ENCODE measurements at places on chromosomes 3 and 15.

GRCh38 chr3:142929109-142929508, 34.4 kb downstream of the PAQR9 start:
- no peak for DNase-seq

- no peak for DNase-seq
Observed at GRCh38 chr3:117277816-117278215, 568.2 kb downstream of the TUSC7 start.

DNA sequence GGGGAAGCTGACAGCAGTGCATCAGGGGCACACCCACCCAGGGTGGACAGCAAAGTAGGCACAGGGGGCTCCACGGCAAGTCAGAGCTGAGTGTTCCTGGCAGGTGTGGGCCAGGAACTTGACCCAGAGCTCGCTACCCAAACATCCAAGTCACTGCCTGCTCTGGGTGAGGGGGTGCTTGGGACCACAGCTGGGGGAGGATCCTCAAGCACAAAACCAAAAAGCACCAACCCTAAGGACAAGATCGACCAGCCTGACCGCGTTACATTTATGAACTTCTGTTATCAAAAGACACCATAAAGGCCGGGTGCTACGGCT, 101.2 kb downstream of the CHSY1 start:
- no peak for DNase-seq

DNA sequence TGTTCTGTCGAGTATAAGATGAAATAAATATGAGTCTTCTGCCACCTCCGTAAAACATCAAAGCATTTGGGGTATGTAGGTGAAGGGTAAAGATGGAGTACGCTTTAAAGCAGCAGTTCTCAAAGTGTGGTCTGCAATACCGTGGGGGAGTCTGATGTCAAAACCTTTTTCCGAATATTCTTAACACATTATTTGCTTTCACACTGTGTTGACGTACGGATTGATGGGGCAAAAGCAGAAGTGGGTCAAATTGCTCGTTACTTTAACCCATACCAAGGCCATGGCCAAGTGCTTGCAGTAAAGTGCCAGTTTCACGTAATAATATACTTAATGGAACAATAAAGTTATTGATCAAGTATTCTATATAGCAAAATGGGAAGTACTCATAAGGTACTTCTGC, 36.3 kb downstream of the PAK2 start:
- no peak for DNase-seq

DNA sequence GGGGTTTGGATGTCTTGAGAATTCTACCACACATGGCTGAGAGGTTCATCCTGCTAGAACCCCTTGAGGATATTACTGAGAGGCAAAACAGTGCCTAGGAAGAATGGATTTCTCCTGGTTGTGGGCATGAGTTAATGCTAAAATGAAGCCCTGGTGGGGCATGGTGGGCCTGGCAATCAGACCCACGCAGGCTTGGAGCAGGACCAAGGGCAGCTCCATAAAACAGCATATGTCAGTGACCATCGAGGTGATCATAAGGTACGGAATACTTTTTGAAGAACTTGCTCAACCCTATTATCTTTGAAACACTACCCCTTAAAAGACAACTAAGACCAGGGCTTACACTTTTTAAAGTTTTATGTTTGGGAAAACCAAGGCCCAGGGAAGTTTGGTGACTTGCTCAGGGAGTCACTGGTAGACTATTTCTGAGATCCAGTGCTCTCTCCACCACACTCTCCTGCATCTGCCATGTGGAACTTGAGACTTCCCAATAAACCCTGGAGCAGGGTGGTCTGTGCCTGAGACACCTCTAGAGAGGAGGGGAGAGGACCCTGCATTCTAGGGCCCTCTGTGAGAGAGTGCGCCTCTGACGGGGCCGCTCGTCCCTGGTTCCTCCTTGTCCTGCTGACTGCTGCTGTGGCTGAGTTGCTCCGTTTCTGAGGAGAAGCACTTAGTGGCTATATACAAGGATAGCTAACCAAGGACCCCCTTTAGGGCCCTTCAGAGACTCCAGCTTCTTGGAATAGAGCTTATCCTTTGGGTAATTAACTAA, 28.0 kb upstream of the TIMP4 start:
- no peak for DNase-seq

DNA sequence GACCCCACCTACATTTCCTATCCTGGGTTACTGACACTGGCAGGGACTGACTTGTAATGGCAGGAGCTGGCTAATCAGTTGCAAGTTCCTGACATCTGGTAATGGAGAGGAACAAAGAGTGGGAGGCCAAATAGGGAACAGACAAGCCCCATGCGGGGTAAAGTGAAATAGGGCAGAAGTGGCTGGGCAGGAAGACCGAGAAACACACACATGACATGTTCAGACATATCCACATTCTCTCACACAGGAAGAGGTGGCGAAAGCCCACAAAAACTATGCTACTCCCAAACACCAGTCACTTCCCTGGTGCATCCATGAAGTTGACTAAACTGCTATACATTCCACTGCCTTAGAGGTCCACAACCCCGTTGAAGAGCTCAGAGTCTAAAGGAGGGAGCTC, 394.1 kb upstream of the TBL1XR1 start:
- DNase-seq = no peak

DNA sequence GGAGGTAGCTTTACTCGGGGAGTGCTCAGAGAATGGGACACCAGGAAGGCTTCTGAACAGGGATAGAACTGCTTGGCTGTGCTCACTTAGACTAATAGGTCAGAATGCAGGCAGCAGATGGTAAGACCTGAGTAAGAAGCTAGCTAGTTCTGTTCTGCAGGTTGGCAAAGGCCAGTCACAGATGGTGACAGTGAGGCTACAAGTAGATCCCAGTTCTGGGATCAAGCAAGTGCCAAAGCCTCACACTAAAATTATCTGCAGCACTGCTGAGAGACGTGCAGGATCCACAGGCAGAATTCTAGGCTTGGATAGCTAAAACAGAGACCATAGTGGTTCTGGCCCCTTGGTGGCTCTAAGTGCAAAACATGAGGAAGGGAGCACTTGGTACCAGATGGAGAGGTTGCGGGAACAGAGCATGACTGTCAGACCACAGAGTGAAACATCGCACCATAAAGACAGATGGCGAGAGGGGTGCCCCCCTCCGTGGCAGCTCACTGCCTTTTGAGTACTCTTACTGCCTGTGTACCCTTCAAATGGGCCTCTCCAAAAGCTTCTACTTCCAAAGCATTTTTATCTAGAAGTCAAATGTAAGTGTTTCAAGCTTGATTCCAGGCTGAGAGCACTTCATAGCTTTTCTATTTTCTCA, 3.6 kb upstream of the GLCE start:
- no peak for DNase-seq

DNA sequence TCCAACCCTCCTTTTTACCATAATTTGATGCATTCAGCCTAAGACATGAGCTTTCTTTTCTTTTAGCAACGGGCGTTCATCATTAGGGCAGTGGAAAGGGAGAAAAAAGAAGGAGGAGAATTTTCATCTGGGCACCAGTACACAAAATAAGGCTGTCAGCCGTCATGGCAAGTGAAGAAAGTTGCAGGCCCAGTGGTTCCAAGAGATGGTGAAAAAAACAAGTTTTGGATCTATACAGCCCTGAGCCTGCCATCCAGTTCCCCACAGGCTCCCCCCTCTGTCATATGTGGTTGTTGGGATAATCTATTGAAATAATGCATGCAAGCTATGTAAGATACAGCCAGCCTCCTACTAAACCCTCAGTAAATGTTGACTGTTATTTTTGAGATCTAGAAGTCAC, 500.6 kb upstream of the PROK2 start:
- no peak for DNase-seq

DNA sequence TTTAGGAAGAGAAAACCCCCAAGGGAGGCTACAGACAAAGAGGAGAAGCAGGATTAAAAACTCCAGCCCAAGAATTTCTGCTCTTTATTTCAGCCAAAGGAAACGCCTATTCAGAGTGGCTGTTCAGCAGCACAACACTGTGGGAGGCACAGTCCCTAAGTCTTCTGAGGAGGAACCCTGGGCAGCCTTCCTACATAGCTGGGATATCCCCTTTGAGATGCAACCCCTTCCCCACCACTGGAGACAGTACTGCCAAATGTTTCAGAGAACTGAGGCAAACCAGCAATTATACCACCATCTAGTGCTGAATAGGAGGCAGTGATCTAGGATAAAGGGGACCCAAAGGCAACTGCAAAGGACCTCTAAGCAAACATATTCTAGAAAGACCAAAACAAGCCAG, 168.1 kb downstream of the VPS13C start:
- DNase-seq = no peak

GRCh38 chr3:52456800-52457183, 1.4 kb downstream of the NISCH start:
- DNase-seq = no peak

DNA sequence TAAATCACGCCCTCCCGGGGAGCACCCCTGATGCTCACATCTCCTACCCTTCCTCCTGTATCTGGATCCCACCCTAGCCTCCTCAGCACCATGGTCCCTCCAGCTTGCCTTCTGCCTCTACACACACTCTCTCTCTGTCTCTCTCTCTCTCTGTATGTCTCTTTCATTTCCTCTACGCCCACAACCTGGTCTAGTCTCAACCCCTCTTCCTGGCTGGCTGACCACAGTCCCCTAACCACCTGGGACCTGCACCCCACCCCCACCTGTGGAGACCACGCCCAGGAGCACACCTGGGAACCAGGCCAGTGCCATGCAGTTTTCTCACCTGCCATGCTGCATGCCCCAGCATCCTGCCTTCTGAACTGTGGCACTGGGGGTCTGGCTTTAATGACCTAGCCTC, 4.0 kb upstream of the CFAP100 start:
- DNase-seq = no peak

DNA sequence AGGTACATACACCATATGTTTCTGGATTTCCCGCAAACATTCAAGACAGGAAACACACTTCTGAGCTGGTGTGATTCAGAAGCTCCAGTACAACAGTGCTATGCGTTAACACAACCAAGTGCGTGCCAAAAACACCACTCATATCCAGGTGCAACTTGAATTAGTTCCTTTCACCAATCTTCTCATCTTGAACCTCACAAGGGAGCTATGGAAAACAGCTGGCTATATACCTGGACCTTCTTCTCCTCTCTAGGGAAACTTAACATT, 31.3 kb downstream of the SUSD5 start:
- no peak for DNase-seq

DNA sequence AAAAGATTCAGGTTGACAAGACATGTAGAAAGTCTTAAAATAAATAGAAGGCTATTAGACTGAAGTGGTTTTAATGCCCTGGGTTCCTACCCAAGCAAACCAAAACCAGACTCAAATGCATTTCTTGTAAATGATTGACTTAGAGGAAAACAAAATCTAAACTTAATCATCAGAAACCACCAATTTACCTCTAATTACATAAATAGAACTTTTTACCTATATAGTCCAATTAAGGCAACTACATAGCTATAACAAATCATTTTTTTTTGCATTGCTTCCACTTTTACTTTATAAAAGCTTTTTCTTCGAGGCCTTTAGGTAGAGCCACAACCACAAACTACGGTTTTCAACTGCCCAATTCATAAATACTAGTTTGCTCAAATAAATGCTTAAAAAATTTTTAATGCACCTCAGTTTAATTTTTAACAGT, 231.3 kb upstream of the ARHGEF26 start:
- DNase-seq = no peak

DNA sequence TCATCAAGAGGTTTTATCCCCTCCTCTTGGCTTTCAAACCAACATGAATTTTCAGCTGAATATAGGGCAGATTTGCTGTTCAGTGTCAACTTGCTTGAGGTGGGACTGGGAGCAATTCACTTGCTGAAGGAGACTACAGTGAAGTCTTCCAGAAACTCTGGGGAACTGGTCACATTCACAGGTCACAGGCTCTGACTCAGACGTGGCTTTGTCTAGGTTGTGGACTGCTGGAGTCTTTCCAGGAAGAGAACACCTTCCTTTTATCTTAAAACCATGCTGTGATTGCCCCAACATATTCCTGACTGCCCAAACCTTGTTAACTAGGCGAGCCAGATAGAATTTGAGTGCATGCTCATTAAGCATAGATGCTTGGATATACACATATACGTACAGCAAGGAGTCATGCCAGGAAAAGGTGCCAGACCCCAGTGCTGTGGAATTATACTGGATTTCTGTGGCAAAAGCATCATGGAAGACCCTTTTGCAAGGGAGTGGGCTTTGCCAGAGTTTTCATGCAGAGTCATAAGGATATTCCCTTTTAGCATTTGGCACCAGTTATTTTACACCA, 399.1 kb upstream of the TBL1XR1 start:
- peak; percentile 45 for DNase-seq

DNA sequence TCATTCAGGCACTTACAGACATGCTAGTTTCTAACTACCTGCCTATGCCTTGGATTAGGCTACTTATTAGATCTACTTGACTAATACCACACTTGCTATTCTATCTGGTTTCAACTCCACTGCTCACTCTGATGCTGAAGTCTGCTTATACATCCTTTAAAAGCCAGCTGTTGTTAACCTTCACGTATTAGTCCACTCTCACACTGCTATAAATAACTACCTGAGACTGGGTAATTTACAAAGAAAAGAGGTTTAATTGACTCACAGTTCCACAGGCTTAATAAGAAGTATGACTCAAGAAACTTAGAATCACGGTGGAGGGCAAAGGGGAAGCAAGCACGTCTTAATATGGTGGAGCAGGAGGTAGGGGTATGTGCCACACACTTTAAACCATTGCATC, 47.7 kb upstream of the ANKRD28 start:
- DNase-seq = no peak

Measured in large intestine (tissue), 12 donors.